NCI-H2107 (cell line): ENCODE measurements at places on chromosomes 11 and 22.

- DNase-seq = no peak
Observed at GRCh38 chr22:31239771-31240370, 27.8 kb downstream of the LIMK2 start.

GRCh38 chr22:46515208-46516111 is 22.0 kb downstream of the CELSR1 start:
- no peak for DNase-seq

- no peak for DNase-seq
Observed at GRCh38 chr11:93733474-93733873, 7.8 kb downstream of the TAF1D start.

DNA sequence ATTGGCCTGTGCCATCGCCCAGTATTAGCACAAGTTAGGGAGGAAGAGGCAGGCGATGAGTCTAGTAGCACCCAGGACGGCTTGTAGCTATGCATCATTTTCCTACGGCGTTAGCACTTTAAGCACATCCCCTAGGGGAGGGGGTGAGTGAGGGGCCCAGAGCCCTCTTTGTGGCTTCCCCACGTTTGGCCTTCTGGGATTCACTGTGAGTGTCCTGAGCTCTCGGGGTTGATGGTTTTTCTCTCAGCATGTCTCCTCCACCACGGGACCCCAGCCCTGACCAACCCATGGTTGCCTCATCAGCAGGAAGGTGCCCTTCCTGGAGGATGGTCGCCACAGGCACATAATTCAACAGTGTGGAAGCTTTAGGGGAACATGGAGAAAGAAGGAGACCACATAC is 4.3 kb downstream of the TMEM25 start:
- no peak for DNase-seq

GRCh38 chr22:35684270-35684700 is 33.4 kb upstream of the APOL5 start:
- DNase-seq = no peak

GRCh38 chr11:120182790-120183491 is 27.9 kb upstream of the OAF start:
- no peak for DNase-seq

GRCh38 chr11:31535479-31535878 is 25.9 kb downstream of the ELP4 start:
- DNase-seq = no peak
